ENCODE measurements at places on chromosomes 11 and 22.

DNA sequence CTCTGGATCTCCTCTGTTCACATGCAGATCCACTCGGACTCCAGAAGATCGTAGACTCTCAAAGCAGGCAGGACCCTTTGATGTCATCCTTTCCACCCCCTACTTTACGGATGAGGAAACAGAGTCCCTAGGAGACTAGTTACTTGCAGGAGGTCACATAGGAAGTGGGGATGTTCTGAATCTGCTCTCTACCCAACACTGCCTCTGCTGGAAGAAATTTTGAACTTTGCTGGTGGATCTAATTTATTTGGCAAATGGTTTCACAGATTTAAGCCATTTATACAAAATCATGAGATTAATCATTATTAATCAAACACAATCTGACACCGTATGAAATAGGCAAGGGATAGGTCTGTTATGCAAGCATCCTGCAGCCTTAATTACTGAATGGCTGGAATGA is 55.0 kb upstream of the USP47 start:
- DNase-seq: no peak
- H3K27me3 ChIP-seq: no peaks in the 10 kb centered on the region
- H3K27ac ChIP-seq: no peak overlapping the region

GRCh38 chr11:118149493-118149892 is 3.1 kb downstream of the SCN4B start:
- H3K27me3 ChIP-seq: peaks cover 8% of the 10 kb centered on the region
- H3K4me3 ChIP-seq: no peak overlapping the region
- H3K36me3 ChIP-seq: no peaks in the 10 kb centered on the region
- no peak for DNase-seq
- H3K4me1 ChIP-seq: no peaks in the 10 kb centered on the region

DNA sequence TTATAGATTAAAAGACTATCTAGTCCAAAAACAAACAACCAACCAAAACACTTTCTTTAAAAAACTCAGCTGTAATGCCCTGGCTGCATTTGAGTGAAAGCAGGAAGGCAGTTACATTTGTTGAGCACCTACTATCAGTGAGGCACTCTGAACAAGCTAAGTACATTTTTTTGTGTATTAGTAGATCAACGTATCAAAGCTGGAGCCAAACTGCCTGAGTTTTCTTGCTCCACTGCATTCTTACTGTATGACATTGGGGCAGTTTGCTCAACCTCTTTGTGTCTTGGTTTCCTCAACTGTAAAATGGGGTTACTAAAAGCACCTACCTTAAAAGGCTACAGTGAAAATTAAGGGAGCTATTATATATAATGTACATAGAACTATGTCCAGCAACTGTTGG is 22.0 kb downstream of the COA4 start:
- no peaks in the 10 kb centered on the region for H3K27me3 ChIP-seq
- H3K4me1 ChIP-seq: no peaks in the 10 kb centered on the region
- DNase-seq: no peak
- H3K4me3 ChIP-seq: no peak overlapping the region
- peaks cover 14% of the 10 kb centered on the region for H3K36me3 ChIP-seq

- no peaks in the 10 kb centered on the region for H3K27me3 ChIP-seq
- no peak overlapping the region for H3K4me3 ChIP-seq
- peaks cover 32% of the 10 kb centered on the region for H3K36me3 ChIP-seq
- H3K4me1 ChIP-seq: peaks cover 14% of the 10 kb centered on the region
Measured at GRCh38 chr11:66050581-66051231, 1.5 kb upstream of the SF3B2 start.

- peaks cover 16% of the 10 kb centered on the region for H3K4me1 ChIP-seq
- no peaks in the 10 kb centered on the region for H3K36me3 ChIP-seq
- DNase-seq: no peak
- H3K27me3 ChIP-seq: no peaks in the 10 kb centered on the region
- H3K27ac ChIP-seq: peak overlapping the region; percentile 68
Measured at GRCh38 chr22:45977551-45978274, 751 bp upstream of the WNT7B start.

- no peak overlapping the region for H3K4me3 ChIP-seq
- no peaks in the 10 kb centered on the region for H3K36me3 ChIP-seq
- peak overlapping the region; percentile 81 for H3K27ac ChIP-seq
- H3K27me3 ChIP-seq: no peaks in the 10 kb centered on the region
- DNase-seq: no peak
Measured at GRCh38 chr22:27419473-27419872, 382.1 kb downstream of the MN1 start.

- H3K36me3 ChIP-seq: peaks cover 19% of the 10 kb centered on the region
- H3K4me1 ChIP-seq: no peaks in the 10 kb centered on the region
- H3K4me3 ChIP-seq: no peak overlapping the region
- no peak overlapping the region for H3K27ac ChIP-seq
Measured at GRCh38 chr22:40975366-40975765, 24.2 kb downstream of the RBX1 start.

- no peaks in the 10 kb centered on the region for H3K36me3 ChIP-seq
- H3K27me3 ChIP-seq: no peaks in the 10 kb centered on the region
- H3K4me3 ChIP-seq: no peak overlapping the region
- DNase-seq: no peak
Measured at GRCh38 chr11:108985236-108985944, 320.5 kb downstream of the DDX10 start.
